ENCODE measurements at places on chromosomes 6 and 20.

DNA sequence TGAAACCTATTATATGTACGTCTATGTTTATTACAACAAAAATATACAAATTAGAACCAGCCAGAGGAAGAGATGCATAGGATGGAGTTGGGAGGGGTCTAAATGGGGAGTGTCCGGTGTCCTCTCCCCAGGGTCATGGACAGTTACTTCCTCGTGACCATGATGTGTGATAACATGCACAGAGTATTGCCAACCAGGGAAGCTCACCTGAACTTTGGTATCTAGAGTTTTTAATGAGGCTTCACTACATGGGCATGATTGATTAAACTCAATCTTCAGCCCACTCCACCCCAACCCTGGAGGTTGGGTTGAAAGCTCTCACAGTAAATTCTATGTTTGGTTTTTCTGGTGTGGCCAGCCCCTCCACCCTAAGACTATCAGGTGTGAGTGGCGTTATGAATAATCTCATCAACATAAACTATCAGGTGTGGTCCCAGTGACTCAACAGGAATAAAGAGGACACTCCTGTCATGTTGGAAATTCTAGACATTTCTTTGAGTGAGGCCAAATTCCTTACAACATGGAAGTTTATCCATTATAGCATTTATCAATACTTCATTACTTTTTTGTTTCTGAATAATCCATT is 36.4 kb upstream of the FKBP1A start:
- no peak for DNase-seq

GRCh38 chr20:49704932-49705336 is 8.7 kb downstream of the B4GALT5 start:
- DNase-seq = no peak

- no peak for DNase-seq
These were observed 72.7 kb downstream of the NFATC2 start for GRCh38 chr20:51469578-51470498.

GRCh38 chr6:138958595-138958994 is 29.5 kb downstream of the REPS1 start:
- DNase-seq = no peak

Data from germinal center (tissue), 1 donor.